Stimulated activated CD8-positive, alpha-beta memory T cell treated with anti-CD3 and anti-CD28 coated beads, Interleukin-4, amount 100 ng/mL, for 48 hours (primary cell): ENCODE measurements at places on chromosomes 7 and 10.

DNA sequence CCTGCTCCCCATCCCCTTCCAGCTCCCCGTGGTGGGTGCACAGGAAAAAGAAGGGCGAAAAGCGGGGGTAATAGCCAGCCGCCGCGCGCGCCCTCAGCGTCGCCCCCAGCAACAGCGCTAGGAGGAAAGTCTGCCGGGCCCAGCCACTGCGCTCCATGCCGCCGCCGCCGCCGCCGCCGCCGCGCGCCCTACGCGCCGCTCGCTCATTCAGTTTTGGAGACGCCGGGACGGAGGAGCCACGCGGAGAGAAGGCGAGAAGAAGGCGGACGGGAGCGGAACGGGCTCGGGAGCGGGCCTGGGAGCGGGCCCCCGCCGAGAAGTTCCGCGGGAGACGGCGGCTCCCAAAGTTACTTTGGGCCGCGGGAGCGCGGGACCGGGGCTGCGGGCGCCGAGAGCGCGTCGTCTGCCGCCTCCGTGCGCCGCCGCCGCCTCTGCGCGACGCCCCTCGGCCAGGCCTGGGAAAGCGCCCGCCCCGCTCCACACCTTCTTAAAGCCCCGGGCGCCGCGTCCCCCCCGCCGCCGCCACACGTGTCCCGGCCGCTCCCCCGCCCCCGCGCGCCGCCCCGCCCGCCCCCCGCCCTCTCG lies at the start of gene RELN:
RELN (minus strand) TSS at position 459 of the 585 bp plus-strand sequence; CDS start at position 157, 302 bp downstream.
- DNase-seq = peak; percentile 32

DNA sequence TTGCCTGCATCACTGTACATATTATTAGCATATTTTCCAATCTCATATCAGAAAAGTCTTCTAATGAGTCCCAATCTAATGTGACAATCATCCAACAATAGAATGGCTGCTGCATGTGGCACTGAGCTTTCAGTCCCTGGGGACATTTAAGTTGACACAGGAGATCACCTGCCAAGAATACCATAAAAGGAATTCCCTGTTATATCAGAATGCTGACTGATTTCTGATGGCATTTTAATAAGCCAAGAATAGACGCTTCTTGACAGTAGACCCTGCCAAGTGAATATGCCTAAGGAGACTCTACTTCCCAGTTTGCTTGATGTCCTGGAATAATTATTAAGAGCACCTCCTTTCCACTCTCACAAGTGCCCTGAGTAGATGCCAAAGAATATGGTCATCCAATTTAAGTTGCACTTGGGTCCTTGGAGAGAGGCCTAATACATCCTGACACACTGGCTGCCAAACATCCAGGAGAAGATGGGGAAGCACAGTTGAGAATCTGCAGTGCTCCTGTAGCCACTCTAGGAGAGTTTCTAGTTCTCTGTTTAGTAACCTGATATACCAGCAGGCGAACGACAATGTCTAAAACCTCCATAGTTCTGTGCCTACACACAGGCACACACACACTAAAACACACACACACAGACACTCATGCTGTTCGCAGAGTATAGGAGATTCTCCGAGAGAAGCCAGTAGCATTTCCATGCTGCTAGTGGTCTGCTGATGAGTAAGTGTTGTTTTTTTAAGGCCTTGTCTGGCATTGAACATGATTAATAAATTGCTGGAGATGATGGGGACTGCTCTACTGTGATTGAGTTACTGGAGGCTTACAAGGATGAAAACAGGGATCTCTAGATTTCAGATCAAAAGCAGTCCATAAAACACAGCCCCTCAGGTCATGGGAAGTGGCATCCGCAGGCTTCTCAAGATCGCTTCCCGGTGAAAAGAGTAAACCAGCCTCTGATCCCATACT lies 369.6 kb downstream of the KCNMA1 start:
- no peak for DNase-seq

GRCh38 chr7:156176039-156176438 lies 363.8 kb upstream of the SHH start:
- DNase-seq = no peak

DNA sequence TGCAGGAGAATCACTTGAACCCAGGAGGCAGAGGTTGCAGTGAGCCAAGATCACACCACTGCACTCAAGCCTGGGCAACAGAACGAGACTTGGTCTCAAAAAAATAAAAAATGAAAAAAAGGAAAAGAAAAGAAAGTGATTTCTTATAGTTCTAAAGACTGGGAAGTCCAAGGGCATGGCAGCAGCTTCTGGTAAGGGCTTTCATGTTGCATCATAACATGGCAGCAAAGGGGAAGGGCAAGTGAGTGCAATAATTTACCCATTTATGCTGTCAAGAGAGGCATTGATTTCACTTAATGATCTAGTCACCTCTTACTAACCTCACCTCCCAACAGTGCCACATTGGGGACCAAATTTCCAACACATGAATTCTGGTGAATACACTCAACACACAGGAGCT lies 8.8 kb upstream of the KLRG2 start:
- DNase-seq = no peak

DNA sequence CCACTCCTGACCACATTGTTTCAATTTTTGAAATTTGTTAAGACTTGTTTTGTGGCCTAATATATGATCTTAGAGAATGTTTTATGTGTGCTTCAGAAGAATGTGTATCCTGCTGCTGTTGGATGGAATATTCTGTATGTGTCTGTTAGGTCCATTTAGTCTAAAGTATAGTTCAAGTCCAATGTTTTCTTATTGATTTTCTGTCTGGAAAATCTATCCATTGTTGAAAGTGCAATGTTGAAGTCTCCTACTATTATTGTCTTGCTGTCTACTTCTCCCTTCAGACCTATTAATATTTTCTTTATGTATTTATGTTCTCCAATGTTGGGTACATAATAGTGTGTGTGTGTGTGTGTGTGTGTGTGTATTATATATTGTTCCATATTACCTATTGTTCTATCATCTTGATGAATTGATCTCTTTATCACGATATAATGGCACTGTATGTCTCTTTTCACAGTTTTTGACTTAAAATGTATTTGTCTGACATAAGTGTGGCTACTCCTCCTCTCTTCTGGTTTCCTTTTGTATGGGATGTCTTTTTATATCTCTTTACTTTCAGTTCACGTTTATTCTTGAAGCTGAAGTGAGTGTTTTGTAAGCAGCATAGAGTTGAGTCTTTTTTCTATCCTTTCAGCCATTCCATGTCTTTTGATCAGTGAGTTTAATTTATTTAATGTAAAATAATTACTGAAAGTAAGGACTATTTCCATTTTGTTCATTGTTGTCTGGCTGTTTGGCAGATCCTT lies 61.3 kb downstream of the AKR1D1 start:
- DNase-seq = no peak
